ENCODE measurements at places on chromosomes 11 and 22. TPM values are rescaled to one million over a fixed set of nuclear protein-coding genes. Genes with fewer than 3 reads are reported as not detected.

KCNK7 gene
- 1.0 TPM for total RNA-seq

TSSK2 gene
- total RNA-seq, result not detected

ANO5 gene
- not detected for total RNA-seq

SAA1 gene
- not detected for total RNA-seq

TST gene
- 8.3 TPM for total RNA-seq

OR5P2 gene
- not detected for total RNA-seq

SF3A1 gene
- total RNA-seq, result 225 TPM

DNA sequence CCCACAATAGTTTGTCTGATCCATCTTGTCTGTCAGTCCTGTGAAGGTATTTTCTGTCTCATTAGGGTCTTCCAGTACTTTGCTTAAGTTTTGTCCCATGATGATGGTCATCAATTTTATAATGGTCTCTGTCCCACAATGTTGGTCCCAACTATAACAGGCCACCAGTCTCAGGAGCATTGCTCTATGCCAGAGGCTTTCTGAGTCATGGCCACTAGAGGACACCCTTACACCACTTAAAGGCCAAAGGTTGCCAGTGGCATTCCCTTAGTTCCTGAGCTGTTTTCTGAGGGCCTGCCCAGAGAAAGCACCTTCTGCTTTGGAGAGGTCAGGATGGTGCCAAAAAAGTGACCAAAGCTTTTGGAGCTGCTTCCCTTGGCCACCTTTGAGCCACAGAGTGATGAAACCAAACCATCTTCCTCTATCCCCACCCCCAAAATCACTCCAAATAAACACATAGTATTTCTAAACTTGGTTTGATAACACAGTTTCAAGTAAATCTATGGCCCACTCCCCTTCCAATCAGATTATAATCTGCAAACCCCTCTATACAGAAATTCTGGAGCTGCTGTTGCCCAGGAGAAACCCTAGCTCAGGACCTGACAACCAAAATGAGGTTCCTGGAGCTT lies 19.3 kb downstream of the EIF3F start:
- peak; percentile 41 for DNase-seq

DNA sequence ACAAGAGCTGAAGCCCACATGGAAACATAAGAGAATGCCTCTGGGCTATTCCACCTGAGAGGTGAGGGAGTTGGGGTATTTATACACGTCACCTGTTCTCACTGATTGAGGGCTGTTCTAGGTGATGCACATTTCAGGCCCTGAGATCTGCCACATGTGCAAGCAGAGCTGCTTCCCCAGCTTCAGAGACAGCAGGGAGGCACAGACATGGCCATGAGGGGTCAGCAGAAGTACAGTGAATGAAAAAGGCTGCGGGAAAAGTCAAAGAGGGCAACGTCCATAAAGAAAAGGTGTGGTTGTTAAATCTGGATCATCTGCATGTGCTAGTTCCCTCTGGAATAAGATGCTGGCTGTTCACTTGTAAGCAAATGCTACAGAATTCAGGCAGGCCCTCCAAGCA lies 75.4 kb downstream of the GAB4 start:
- DNase-seq, result no peak

DNA sequence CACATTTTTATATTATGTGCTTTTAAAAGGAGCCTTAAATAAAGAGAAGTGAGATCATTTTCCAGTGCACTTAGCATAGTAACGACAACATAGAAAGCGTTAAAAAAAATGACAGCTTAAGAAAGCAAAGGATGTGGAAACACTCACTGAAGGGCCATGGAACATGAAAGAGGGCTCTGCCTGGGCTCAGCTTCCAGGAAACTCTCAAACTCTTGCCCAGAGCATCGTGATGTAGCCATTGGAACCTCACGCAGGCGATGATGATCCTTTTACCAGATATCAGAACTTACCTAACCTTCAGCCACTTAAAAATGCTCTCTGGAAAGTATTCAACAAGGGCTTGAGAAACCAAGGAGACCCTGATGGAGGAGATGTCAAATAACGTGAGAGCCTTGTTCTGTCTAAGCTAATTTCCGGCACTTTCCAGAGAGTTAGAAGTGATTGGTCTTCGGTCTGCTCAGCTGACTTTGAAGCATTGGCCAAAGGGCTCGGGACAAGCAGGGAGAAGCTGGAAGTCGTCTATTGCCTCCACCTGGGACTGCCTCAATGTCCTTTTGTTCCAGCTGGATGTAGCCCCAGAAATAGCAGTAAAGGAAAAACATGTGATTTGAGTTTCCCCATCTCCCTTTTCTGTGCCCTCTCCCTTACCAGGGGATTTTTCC lies 21.5 kb upstream of the ETS1 start:
- DNase-seq, result no peak

- DNase-seq, result no peak
These were observed 1373.8 kb downstream of the BRD1 start for GRCh38 chr22:48453751-48454485.

DNA sequence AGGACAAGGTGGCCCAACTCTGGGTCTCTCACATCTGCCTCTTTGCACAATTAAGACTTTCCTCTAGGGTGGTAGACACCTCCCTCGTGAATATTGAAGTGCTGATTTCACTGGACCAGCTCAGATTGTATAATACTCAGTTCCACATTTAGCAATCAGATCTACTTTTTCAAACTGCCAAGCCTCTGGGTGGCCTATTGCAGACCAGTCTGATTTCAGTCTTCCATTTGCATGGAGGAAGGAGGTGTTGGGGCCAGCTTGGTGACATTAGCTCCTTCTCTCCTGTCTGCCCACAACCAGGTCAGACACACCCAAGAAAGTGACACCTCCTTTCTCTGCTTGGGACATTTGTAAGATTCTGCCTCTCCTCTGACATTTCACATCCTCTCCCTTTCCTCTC lies 78.2 kb downstream of the PPFIBP2 start:
- DNase-seq, result peak; percentile 22

GRCh38 chr22:39946503-39947219 lies 13.5 kb upstream of the TMA7B start:
- no peak for DNase-seq

- no peak for DNase-seq
These were observed 19.7 kb downstream of the FLI1 start for GRCh38 chr11:128713595-128713994.

GRCh38 chr11:132111316-132111715 lies 740.9 kb downstream of the NTM start:
- no peak for DNase-seq

DNA sequence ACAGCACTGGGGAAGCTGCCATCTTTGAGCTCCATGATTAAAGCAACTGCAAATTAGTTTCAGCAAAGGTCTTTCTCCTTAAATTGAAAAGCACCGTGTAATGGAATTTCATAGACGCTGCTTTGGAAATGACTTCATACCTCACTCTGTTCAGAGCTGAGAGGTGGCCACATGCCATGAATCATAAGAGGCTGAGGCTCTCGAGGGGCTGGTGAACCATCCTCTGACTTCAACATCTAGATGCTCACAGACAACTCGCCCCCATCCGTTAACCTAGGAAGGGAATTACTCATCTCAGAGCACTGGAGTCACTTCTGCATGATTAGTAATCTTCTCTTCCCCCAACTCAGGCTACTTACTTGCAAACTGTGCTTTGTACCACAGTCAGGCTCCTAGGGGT lies 122.3 kb downstream of the RCN1 start:
- DNase-seq, result no peak

DNA sequence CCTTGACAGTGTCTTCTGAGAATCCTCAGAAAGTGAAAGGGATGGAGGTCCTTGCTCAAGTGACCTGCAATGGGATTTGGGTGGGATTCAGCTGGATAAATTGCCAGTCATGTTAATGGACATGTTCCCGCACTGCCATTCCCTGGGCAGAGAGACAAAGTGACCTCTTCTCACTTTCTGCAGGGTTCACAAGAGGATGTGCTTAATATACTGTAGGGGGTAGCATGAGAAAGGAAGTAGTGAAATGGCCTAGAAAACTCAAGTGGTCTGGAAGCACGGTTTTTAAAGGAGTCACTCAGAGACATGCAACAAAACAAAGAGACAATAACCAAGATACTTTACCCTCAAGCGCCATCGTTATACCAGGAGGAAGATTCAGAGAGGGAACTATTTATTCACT lies 70.2 kb downstream of the NELL1 start:
- no peak for DNase-seq

DNA sequence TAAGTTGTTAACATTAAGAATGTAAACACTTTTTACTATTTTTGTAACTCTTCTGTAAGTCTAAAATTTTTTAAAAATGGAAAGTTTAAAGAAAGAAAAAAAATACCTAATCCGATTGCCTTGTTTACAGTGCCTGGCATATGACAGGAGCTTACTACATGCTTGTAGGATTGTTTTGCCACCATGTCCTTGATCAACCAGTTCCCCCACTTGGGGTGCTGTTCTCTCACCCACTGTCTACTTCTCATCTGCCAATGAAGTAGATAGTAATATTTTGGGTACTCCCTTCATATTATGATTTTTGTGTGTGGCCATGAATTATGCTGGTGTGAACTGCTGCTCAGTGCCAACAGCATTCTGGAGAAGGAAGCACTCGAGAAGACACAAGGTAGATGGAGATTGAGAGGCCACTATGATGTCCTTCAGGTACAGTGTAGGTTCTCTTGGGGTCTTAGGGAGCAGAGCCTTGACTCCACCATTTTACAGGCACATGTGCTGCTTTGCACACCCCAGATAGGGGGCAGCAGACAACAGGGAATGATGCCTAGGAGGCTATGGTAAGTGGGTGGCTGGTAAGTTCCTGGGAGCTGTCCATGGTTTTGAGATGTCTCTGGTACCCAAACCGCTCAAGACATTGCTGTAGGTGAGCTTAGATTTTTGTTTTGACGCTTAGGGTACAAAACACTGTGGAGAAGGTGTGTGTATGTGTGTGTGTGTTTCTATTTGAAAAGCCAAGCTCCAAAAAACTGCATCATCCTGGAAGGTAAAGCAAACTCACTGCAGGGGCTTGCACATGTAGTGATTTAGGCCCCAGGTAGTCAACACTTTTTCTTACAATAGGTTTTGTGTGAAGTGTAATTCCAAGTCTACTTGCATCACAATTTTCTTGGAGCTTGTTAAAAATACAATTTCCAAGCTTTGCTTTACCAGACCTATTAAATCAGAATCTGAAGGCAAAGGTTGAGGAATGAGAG lies 494.5 kb upstream of the LARGE1 start:
- DNase-seq, result peak; percentile 17

DNA sequence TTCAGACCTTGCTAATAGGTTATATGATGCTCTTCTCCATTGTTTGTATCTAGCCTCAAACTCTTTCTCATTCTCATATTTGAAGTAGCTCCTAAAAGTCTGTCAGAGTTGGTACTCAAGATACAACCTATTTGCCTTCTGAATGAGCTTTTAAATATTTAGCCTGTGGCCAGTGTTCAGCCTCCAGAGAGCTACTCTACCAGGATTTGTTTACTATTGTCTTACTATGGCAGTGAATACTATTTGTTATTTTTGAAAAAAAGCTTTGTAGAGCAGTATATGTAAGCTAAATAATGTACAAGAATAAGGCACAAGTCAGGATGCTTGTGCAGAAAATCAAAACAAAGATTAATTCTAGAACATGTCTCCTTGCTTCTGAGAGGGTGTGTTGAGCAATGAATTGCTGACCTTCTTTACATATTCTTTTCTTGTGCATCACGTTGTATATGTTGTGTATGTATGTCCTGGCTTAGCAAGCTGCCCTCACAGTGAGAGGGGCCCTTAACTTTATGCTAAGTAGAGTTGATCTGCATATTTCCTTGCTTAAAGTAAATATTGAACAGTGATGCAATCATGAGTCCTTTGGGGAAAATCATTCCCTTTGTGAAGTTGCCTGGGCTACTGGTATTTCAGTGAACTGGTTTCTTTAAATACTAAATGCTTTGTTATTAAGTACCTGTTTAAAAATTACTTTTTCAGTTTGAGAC lies 438.0 kb downstream of the LUZP2 start:
- DNase-seq, result no peak

- no peak for DNase-seq
These were observed 17.6 kb upstream of the SCN2B start for GRCh38 chr11:118193910-118194566.

- no peak for DNase-seq
These were observed 336.8 kb downstream of the GUCY1A2 start for GRCh38 chr11:106681435-106681834.

DNA sequence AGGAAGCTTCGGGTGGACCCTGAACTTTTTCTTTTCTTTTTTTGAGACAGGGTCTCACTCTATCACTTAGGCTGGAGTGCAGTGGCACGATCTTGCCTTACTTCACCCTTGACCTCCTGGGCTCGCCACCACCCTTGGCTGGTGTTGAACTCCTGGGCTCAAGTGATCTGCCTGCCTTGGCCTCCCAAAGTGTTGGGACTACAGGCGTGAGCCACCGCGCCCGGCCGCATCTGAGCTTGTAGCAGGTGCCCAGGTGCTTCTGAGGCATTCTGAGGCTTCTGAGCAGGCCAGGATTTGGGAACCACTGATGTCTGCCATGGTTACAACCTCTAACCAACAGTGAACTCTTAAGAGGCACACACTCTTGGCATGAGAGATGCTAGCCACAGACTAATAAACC lies 5.1 kb downstream of the USP35 start:
- DNase-seq, result no peak

DNA sequence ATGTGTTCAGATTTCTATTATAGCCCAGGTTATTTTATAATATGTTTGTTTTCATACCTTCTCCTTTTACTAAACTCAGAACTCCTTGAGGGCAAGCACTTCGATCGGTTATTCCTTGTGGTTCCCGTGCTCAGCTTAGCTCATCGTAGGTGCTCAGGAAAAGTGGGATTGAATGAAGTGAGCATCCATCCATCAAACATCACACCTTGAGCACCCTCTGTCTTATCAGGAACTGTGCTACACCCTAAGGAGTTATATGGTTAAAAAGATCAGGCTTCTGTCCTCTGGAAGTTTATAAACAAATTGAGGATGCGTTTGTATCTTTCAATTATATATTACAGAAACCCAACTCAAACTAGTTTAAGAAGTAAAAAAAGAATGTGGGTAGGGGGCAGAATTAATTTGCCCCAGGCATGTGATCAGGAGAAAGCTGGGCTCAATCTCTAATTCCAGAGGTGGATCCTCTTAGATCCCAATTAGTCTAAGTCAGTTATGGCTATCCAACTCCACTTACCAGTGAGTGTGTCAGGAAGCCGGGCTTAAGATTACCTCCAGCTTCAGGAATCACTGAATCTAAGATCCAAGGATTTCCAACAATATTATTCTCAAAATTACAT lies 59.9 kb upstream of the RRAS2 start:
- DNase-seq, result no peak

Data from activated CD4-positive, alpha-beta memory T cell treated with anti-CD3 and anti-CD28 coated beads, Interleukin-2, amount 10 ng/mL, durations not matched to agents 7 days and 5 days (primary cell).